ENCODE measurements at places on chromosomes 6 and 20.

GRCh38 chr6:43766500-43766853 is 3.5 kb upstream of the VEGFA start:
- no peak for DNase-seq

DNA sequence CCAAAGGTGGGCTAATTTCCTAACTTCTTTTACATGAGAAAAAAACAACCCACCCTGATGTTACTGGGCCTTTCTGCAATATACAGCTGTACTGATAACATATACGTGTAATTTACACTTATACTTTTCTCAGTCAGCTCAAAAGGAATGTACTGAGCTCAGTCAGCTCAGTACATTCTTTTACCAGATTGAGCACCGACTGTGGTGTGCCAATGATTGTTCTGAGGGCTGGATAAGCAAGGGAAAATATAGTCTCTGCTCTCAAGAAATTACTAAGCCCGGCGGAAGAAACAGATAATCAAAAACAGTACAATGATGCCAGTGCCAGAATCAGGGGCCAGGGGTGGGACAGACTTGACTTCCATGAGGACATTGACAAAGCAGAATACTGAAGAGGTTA is 10.0 kb upstream of the BLOC1S5 start:
- peak; percentile 29 for DNase-seq

GRCh38 chr6:12976366-12976765 is 259.8 kb downstream of the PHACTR1 start:
- DNase-seq, result no peak

DNA sequence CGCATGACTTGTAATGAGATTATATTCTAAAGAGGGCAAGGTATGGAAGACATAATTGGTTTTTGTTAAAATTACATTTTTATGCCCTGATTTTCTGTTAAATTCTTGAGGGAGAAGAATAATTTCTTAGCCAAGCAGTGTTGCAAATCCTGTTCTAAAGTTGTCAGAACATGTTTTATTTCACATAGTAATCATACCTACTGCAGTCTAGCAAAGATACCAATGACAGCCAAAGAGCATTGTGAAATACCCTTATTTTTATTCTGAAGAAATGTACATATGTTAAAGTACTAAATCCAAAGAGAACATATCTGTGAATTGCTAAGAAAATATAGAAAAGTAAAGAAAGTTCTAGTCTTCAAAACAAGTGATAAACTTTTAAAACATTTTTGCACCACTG is 39.6 kb upstream of the SMIM8 start:
- DNase-seq, result no peak

DNA sequence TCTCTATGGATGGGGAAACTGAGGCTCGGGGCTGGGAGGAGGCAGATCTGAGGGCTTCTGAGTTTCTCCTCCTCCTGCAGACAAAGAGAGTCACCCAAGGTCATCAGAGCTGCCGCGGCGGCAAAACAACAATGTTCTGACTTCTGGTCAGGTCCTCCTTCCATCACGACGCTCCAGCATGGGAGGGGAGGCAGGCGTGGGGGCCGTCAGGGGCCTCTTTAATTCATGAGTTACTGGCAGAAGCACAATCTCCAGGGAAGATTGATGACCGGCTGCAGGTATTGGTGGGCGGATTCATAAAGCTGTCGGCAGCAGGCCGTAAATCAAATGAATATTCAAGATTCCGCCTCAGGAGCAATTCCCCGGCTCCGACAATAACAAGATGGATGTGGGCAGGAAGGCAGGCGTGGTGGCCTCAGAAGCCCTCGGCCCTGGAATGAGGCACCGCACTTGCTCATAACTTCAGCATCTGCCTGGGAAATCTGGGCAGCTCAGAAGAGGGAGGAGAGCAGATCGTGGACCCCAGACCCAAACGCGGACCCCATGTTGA is 19.1 kb downstream of the PCK1 start:
- DNase-seq, result no peak

- no peak for DNase-seq
Measured at GRCh38 chr6:56345376-56345995, 98.1 kb upstream of the COL21A1 start.

All from left cardiac atrium (tissue), 4 donors.